ENCODE measurements at places on chromosomes 13 and 19.

DNA sequence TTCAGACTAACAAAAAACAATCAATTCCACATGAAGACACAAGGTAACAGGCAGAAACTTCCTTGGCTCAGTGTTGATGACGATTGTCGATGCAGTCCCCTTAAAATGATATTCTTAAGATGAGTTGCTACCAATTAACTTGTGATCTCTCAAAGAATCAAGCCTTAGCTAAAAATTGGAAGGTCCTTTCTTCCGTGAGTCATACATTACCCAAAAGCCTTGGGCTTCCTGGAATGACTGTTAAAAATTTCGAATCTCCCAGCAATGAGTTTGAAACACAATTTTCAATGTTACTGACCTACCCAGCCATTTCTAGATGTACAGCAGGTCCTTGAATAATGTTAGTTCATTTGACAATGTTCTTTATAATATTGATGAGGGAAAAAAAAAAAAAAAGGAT, 28.0 kb upstream of the RB1 start:
- no peak for DNase-seq

- no peak for DNase-seq
Observed at GRCh38 chr19:7628589-7629311, 595 bp downstream of the XAB2 start.

GRCh38 chr13:80633251-80633650, 292.3 kb upstream of the SPRY2 start:
- no peak for DNase-seq

- DNase-seq, result no peak
Observed at GRCh38 chr19:17848595-17849292, 962 bp upstream of the JAK3 start.

DNA sequence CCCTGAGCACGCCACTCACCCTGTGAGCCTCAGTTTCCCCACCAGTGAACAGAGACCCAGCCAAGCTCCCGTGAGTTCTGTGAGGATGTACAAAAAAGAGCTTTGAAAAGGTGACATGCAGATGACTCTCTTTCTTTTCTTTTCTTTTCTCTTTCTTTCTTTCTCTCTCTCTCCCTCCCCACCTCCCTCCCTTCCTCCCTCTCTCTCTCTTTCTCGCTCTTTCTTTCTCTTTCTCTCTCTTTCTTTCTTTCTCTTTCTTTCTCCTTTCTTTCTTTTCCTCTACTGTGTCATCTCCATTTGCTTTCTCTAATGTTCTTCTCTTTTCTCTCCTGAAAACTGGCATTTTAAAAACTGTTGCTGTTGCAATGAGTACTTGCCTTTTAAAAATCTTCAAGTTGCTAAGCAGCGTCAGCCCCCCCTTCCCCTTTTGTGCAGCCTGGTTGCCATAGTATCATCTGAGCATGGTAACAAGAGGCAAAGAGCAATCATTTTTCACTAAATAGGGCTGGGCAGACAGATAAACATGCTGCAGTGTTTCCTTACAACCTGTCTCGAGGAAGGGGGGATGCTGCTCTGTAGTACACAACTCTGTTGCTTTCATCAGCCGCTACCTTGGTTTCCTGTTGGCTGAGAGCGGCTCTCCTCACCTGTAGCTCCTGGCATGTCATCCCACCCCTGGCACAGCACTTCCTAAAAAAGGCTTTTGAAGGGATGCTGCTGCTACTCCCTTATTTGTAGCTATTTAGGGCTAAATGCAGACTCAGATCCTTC, 108.7 kb upstream of the MBNL2 start:
- DNase-seq, result no peak

DNA sequence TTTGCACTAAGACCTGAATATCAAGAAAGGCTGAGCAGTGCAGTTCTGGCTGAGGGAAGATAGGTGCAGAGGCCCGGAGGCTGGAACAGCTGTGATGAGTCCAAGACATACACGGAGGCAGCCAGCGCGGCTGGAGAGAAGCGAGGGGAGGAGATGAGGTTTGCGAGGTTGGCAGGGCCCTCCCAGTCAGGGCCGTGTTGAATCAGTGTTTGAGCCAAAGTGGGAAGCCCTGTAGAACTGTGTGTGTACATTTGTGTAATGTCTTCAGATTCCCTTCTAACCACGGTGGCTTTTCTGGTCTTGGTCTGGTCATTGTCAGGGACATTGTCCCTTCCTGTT, 34.9 kb downstream of the PAK4 start:
- no peak for DNase-seq

- DNase-seq, result no peak
Observed at GRCh38 chr19:42349378-42350107, 24.1 kb downstream of the MEGF8 start.

GRCh38 chr19:2114218-2114617, 17.5 kb downstream of the IZUMO4 start:
- DNase-seq, result no peak

DNA sequence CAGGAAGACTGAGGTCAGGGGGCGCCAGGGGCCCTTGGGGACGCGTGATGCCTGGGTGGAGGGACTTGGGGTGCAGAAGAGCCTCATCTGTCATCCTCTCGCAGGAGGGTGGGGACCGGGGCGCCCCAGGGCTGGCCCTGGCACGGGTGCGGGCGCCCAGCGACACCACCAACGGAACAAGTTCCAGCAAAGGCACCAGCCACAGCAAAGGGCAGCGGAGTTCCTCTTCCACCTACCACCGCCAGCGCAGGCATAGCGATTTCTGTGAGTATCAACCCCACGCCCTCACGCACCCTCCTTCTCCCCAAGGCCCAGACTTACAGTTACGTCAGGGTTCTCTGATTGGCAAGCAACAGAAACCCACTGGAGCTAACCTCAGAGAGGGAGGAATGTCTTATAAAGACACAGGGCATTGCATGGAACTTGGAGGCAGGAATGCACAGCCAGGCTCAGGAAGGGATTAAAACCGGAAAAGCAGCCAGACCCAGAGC, 29.4 kb downstream of the MARK4 start:
- DNase-seq, result no peak

DNA sequence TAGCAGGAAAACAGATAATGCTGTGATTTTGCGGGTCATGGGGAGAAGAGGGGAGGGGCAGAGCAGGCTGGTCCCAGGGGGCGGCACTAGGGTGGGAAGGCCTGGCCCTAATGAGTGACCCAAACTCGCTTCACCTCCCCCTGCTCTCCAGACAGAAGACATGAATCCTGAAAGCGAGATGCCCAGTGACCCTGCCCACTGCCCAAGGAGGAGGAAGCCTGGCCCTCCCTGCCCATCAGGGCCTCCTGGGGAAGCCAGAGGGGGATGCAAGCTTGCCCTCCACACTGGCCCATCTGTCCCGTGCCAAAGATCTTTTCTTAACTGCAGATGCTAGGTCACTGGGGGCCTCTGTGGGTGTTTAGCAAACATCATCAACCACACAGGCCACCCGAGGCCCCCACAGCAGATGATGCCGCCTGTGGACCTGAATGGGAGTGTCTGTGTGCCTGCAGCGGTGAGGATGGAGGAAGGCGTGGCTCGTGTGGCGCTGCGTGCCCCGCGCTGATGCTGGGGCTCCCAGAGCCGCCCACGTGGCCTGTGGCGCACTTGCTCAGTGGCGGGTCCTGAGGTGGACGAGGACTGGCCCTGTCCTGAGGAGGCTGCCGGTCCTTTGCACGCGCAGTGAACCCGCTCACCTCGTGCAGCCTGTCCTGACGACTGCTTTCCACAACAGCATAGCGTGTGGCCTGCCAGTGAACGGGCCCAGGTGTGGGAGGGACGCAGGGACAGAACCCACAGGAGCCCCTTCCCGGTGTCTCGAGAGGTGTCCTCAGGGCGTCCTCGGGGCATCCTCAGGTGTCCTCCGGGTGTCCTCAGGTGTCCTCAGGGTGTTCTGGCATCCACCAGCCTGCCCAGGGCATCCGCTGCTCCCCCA, 80.5 kb upstream of the MCF2L start:
- no peak for DNase-seq

DNA sequence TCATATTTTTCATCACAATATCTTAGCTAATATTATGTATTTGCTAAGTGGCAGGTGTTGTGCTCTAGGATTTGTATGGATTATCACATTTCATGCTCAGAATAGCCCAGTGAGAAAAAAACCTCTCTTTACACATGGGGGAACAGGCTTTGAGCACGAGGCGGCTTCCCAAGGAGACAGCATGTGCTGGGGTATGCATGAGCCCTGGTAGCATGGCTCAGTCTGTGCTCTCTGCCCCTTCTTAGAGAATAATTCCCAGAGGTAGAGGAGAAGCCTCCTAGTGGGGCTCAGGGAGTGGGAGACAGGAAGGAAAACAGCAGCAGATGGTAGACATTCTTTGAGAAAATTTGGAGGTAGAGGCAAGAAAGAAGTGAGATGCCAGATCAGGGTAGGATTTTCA, 31.6 kb downstream of the RNASEH2B start:
- no peak for DNase-seq

DNA sequence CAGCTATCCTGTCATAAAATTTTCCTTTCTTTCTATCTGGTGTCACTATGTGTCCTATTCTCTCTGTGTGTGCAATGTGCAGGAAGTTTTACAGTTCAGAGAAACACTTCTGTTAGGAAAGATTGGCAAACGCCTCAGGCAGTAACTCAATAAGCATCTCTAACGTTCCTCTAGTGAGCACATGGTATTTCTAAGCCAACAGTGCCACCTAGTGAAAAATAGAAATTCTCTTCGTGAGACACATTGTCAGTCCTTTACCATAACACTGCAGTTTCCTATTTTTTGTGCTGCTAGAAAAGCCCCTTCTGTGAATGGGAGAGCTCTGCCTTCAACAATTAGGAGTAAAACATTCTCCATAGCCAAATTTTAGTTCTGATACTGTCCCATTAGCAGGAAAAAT, 50.7 kb downstream of the ZNF723 start:
- no peak for DNase-seq

GRCh38 chr13:75312884-75313520, 169.0 kb downstream of the TBC1D4 start:
- no peak for DNase-seq

DNA sequence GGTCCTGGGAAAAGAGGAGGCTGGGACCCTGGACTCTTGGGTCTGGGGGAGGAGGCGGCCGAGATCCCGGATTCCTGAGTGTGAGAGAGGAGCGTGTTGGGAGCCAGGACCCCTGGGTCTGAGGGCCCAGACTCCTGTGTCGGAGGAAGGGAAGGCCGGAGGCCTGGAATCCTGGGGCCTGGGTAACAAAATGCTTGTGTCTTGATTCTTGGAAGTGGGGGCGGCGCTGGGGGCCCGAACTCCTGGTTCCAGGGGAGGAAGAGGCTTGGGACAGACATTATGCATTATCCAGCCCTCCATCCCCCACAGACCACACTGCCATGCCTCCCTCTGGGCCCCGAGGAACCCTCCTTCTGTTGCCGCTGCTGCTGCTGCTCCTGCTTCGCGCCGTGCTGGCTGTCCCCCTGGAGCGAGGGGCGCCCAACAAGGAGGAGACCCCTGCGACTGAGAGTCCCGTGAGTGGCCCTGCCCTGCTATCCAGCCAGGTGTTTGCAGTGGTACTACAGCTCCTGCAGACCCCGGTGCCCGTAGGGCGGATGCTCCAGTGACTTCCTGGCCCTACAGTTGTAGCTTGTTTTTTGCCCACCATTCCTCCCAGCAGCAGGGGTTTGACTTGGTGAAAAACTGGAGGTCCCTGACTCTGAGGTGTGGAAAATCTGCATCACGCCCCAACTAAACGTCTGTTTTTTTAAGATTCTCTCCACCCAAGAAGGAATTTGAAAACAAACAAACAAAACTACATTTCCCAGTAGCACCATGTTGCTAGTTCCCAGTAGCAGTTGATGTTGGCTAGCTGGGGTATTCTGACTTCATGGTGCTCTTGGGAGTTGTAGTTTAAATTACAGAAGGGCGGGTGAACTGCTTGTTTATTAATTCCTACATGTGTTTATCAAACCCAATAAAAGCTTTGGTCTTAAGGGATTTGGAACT, 630 bp downstream of the NUCB1 start:
- no peak for DNase-seq

GRCh38 chr13:109241160-109241559, 545.2 kb downstream of the IRS2 start:
- no peak for DNase-seq

- DNase-seq, result no peak
Observed at GRCh38 chr19:30128211-30128610, 186.2 kb downstream of the URI1 start.

DNA sequence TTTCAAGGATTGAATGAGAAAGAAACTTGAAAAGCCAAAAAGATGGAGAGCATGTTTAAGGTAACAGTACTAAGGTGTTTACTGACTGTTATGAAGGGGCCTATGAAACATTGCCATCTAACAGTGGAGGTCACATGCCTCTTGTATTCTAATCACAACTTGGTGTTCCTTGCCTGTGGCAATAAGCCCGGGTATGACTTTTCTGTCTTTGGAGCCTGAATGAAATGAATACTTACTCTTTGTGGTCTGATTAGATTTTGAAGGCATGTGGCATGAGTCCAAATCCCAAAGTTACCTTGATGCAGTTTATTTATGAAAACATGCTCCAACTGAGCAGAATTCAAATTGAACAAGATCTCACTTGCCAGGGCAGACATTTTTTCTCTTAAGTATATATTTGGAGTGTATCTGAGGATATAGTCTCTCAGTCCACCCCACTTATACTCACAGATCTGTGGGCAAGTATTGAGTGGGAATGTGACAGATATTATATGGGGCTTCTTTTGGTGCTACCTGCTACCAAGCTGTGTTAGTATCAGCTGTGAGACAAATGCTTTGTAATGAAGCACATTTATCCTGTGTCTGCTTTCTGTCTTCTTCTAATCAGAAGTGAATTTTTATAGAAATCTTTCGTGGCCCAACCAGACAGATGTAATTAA, 67.5 kb downstream of the B3GLCT start:
- no peak for DNase-seq

- DNase-seq, result no peak
Observed at GRCh38 chr13:95382916-95383315, 81.7 kb upstream of the ABCC4 start.

GRCh38 chr19:13299838-13300237, 149.6 kb downstream of the IER2 start:
- no peak for DNase-seq

GRCh38 chr13:98300956-98301641, 124.0 kb upstream of the RNF113B start:
- no peak for DNase-seq

DNA sequence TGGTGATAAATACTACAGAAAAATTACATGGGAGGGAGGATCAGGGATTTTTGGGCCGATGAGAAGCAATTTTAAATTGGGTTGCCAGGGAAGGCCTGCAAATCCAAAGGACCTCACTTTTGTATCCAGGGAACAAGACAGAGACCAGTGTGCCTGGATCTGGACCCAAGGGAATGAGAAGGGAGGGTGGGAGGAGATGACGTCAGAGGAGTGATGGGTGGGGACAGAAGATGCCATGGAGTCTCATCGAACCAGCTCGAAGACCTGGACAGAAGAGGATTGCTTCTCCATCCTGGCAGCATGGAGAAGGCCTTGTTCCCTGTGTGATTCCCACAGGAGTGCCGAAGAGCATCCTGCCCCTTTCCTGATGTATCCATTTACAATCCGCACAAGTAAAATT, 68.9 kb downstream of the ITGBL1 start:
- no peak for DNase-seq

- DNase-seq, result no peak
Observed at GRCh38 chr19:40460185-40460584, 5.4 kb downstream of the BLVRB start.

GRCh38 chr19:44696939-44697669, 1.8 kb upstream of the CEACAM16 start:
- no peak for DNase-seq

Data from stimulated activated CD4-positive, alpha-beta T cell treated with anti-CD3 and anti-CD28 coated beads, Interleukin-15, amount 100 ng/mL, for 1 hour (primary cell).